GM04503 (cell line): ENCODE measurements at places on chromosomes 7 and 10.

DNA sequence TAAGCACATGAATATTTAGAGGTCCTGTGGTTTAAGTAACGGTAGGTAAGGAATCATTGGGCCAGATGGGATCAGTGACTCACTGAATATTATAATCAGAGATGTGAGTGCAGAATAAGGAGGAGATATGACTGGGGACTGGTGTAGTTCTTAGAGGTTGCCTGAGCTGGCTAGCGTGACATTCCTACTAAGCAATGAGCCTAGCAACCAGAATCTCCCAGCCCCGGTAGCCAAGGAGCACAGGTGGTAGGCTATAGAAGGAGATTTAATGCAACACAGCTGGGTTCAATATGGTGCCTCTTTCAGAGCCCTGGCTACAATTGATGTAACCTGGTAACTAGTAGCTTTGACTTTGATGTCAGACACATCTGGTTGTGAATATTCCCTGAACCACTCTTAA lies 641.6 kb downstream of the AUTS2 start:
- DNase-seq, result no peak

GRCh38 chr10:47406870-47407691 lies 23.0 kb upstream of the ZNF488 start:
- peak; percentile 40 for DNase-seq

DNA sequence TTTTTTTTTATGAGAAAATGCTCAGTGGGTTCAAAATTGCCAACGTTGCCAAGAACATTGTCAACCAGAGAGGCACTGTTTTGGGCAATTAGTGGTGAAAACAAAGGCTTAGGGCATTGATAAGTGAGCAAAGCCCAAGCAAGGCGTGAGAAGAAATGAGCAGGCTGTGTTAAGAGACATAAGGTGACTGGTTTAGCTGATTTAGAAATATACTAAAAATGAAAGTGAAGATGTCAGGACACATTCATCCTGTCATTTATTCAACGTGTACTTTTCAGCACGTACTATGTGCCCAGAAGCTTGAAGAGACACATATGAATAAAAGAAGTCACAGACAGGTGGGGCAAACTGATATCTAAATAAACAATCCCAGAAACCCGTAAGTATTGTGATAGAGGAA lies 31.8 kb downstream of the AOAH start:
- no peak for DNase-seq

- peak; percentile 22 for DNase-seq
These were observed 46.4 kb downstream of the RAMP3 start for GRCh38 chr7:45203936-45204445.

DNA sequence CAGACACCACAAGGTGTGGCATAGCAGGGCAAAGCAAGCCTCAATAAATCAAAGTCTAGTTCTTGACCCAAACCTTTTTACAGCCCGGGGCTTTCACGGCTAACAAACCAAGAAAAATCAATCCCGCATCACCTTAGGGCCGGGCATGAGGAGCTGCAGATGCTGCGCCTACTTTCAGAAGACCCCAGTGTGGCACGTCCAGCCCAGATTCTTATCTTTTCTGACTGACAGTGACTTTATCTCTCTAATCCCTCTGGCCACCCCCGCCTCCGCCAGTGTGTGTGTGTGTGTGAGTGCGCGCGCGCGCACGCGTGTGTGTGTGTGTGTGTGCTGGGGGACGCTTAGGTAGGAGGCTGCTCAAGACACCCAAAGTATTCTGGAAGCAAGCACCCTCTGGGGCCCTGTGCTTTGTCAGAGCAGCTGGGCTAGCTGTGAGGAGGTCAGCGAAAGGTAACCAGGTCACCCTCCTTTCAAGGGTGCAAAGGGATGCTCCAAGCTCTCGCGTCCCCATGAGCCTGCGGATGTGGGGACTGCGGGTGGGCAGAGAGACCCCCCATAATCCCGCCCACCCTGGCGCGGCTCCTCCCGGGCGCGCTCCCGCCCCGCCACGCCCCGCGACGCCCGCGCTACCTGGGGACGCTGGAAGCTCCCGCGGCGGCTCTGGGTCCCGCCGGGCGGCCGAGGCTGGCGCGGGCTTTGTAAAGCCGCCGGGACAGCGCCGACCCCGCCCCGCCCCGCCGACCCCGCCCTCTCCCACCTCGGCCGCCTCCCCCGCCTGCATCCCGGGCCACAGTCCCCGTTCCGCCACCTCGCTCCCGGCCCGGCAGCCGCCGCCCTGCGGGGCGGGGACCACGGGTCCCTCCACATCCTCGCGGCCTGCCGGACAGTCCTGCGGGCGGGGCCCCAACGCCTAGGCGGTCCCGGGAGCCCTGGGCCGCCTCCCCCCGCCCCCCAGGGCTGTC lies 57.1 kb upstream of the RHOBTB1 start:
- no peak for DNase-seq

DNA sequence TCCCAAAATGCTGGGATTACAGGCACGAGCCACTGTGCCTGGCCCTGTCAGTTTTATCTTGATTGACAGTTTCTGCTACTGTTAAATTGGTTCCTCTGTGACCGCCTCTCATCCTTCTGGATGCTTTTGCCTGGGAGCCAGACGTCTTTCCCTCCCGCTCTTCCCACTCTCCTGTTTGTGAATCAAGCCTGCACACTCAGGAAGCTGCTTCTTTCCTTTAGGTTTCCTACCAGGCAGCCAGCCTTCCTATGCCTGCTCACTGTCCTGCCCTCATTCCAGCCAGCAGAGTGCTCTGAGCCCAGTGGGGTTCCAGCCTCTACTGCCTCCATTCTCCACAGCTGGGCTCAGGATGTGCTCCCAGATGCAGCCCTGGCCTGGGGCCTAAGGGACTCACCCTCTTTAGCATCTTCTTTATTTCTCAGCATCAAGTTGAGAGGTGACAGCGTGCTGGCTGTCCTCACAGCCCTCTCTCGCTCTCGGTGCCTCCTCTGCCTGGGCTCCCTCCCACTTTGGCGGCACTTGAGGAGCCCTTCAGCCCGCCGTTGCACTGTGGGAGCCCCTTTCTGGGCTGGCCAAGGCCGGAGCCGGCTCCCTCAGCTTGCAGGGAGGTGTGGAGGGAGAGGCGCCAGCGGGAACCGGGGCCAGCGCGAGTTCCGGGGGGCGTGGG lies 5.1 kb downstream of the SH2D4B start:
- no peak for DNase-seq

DNA sequence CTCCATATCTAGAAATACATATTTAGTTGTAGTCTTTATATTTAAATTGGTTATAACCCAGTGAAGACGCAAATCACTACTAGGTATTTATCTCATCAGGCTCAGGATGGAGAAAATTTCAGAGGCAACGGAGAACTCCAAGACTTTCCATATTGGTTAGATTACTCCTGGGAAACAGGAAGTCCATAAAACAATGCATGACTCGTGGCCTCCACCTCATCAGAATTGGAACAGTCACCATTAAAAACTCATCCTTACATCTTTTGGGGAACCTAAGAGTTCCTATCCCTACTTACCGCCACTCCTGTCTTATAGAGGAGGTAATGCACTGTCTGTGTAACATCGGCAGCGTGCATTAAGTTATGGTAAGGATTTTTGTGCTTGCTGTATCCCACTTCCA lies 177.6 kb downstream of the PPP1R17 start:
- DNase-seq, result no peak

DNA sequence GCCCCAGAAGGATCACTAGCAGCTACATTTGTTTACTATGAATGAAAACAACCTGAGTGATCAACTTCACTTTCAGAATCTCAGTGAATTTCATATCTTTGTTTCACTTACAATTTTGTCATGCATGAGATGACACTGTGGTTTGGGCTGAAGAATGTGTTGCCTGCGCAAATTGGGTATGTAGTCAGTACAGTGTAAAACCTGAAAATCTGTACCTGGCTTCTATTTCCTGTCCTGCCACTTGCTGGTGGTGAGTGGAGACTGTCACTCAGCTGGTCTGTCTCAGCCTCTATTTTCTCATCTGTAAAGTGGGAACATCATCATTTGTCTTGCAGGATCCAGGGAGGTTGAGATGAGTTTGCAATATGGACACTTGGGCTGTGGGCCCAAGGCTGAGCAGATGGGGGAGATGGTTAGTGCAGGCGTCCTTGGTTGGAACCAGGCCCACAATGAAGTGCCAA lies 118.0 kb downstream of the WDFY4 start:
- no peak for DNase-seq

GRCh38 chr7:80482950-80483349 lies 28.9 kb downstream of the GNAT3 start:
- no peak for DNase-seq

DNA sequence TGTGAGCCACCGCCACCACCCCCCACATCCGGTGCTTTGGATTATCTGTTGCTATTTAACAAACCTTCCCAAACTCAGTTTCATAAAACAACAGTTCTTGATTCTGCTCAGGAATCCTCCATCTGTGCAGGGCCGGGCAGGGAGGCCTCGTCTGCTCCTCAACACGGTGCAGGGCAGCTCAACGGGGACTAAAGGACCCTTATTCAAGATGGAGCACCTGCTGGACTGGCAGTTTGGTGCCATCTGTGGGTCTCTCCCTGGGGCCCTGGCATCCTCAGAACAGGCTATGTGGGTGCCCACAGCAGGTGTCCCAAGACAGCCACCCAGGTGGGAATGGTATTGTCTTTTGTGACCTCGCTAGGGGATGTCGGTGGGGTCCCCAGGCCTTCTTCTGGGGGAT lies 31.0 kb upstream of the ELFN1 start:
- DNase-seq, result no peak

GRCh38 chr7:100686201-100686821 lies 7.7 kb downstream of the GIGYF1 start:
- DNase-seq, result no peak

GRCh38 chr10:55160655-55161283 lies 359.7 kb upstream of the PCDH15 start:
- no peak for DNase-seq

- no peak for DNase-seq
These were observed 8.2 kb downstream of the TMEM270 start for GRCh38 chr7:73869011-73869798.

DNA sequence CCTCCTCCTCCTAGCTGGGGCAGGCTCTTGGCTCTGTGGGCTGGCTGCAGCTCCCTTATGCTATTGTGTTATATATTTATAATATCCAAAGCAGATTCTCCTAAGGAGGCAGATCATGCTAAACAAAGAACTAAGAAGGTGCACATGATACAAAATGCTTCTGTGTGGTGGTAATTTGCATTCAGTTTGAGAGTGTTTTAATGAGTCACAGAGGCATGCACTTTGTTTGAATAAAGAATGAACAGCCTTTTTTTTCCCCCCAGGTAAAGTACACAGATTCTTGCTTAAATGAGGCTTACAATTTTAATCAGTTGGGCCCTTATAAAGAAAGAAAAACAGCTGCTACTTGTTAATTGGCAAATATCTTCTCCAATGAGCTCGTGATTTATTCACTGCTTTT lies 95.0 kb downstream of the FANK1 start:
- no peak for DNase-seq

- DNase-seq, result no peak
These were observed 73.8 kb downstream of the OSBPL3 start for GRCh38 chr7:24905996-24906770.
